ENCODE measurements at places on chromosomes 13 and 19. TPM values are rescaled to one million over a fixed set of nuclear protein-coding genes. Genes with fewer than 3 reads are reported as not detected.

Gene TGFBR3L
- not detected for total RNA-seq

Gene ZNF480
- 12.8 TPM for total RNA-seq

Gene PODNL1
- total RNA-seq: not detected

Gene ZNF723
- total RNA-seq: not detected

Gene TMEM255B
- 2.7 TPM for total RNA-seq

Gene POU2F2
- 0.05 TPM for total RNA-seq

Gene NFIX
- total RNA-seq: 9.4 TPM

Gene LILRB3
- total RNA-seq: not detected

Gene RXFP2
- 0.16 TPM for total RNA-seq

Gene CNFN
- total RNA-seq: not detected

Gene ZNF610
- 2.5 TPM for total RNA-seq

Gene WTIP
- total RNA-seq: 53.0 TPM

Gene KCNRG
- total RNA-seq: not detected

Measured in SJSA1 (cell line).